ENCODE measurements at places on chromosomes 16 and 17.
A peak's percentile ranks its signal among the peaks of the same experiment; 100 is the strongest.

- no peak for DNase-seq
Observed at GRCh38 chr17:32264140-32264799, 1.4 kb upstream of the RHBDL3 start.

- no peak for DNase-seq
Observed at GRCh38 chr16:6122401-6122800, 1024.8 kb upstream of the EEF2KMT start.

DNA sequence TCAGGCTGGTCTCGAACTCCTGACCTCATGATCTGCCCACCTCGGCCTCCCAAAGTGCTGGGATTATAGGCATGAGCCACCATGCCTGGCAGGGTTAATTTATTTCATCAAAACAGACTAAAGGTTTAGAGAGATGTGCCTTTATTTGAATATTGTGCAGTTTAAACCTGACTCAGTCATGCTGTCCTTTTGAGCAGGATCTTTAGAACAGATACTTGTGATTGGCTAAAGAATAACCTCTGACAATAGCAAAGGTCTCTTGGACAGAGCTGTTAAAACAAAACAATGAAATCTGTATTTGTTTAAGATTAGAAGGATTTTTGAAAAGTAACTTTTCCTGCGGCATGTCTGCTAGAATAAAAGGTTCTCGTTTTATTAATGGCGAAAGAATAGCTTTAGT is 36.0 kb downstream of the ZNF207 start:
- no peak for DNase-seq

GRCh38 chr17:55668312-55668920 is 54.2 kb downstream of the TMEM100 start:
- no peak for DNase-seq

DNA sequence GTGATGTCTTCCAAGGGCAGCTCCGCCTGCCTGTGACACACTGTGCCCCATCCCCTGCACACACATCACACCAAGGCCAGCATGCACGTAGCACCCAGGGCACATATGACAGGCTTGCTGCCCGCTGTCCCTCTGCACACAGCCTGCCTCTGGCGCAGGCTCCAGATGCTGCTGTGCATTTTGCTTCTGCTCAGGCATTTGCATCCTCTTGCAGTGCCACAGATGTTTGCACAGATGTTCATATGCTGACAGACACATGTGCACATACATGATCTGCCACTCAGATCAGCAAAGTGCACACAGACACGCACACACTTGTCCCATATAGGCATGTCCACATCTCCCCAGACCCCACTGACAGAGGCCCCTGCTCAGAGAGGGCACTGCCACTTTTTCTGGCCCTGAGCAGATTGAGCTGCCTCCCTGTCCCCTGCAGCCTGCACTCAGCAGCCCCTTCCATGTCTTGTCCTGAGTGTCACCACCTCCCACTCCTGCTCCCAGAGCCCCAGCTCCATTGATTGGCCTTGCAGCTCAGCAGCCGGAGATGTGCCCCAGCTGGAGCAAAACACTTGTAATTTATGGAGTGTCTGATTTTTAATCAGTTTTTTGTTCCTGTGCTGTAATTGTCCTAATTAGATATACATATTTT is 115.1 kb upstream of the RPL38 start:
- DNase-seq: no peak

- DNase-seq: no peak
Observed at GRCh38 chr17:2282297-2282873, 21.2 kb downstream of the SMG6 start.

DNA sequence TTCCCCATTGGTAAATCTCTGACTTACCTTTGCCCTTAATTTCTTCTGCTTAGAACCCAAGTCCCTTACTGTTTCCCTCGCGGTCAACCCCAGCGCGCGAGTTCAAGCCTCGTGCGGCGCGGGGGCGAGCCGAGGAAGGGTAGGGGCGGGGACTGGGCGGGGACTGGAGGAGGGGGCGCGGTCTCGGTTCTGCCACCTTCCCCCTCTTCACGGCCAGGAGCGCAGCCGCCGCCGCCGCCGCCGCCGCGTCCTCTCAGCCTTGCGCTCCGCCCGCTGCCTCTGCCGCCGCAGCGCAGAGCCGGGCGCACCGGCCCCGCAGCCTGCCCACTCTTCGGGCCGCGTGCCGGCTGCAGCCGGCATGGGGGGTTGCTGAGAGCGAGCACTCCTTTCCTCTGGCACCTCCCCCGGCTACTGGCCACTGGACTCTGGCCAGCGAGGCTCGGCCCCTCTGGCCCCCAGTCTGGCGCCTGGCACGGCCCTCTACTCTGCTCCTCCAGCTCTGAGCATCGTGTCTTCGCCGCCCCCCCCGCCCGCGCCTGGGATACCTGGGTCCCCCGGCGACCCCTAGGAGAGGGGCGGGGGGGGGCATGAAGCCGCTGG is at the start of gene RAPGEFL1:
RAPGEFL1 (plus strand) TSS at position 196 of the 600 bp plus-strand sequence; CDS start at position 588, 392 bp downstream.
- peak; percentile 51 for DNase-seq

DNA sequence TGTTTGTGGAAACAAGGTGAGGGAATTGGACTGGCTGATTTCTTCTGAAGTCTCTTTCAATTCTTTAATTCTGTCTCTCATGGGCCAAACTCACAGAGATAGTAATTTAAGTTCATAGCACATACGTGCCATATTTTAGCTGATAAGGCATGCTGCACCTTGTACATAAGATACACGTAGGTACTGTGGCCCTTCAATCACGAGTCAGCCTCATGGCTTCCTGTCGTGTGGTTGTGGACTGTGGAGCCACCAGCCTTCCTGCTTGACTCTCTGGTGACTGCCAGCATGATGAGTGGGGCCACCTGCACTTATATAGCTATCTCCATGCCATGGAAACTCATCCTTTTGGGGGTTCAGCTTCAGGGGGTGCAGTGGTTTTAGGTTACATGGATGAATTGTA is 25.1 kb downstream of the KSR1 start:
- no peak for DNase-seq

DNA sequence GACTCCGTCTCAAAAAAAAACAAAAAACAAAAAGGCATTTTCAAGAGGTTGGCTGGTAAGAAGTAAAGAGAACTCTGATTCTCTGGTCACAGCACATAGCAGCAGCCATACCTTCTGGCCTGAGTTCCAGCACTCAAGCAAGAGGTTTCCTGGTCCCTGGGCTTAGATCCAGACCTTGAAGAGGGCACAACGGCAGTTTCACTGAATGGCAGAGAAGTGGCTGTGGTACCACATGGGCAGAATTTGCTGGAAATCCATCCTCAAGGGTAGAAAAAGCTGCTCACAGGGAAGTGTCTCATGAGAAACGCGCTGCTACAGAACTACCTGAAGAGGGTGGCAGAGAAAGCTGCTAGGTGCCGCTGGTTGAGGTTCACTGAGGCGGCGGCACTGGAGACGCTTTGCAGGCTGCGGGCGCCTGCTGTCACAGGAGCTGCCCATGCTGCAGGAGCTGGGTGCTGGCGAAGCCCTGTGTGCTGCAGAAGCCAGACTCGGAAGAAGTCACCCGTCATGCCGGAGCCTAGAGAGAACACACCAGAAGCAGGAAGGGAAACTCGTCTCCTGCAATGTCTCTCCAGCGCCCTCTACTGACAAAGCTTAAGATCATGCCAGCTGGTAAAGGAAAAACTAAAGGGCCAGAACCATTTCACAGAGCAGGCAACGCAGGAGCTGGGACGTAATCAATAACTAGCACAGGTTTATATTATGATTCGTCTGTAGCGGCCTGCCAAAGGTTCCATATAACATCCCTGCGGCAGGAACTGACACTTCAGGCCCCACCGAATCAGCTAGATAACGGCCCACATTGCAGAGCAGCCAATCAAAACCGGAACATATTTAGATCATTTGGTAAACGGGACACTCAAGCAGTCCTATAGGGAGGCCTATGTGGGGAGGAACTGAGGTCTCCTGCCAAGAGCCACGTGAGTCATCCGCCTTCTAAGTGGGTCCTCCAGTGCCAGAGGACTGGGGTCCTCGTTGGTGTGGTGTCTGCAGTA is 5.4 kb upstream of the ZNF213 start:
- DNase-seq: peak; percentile 20

DNA sequence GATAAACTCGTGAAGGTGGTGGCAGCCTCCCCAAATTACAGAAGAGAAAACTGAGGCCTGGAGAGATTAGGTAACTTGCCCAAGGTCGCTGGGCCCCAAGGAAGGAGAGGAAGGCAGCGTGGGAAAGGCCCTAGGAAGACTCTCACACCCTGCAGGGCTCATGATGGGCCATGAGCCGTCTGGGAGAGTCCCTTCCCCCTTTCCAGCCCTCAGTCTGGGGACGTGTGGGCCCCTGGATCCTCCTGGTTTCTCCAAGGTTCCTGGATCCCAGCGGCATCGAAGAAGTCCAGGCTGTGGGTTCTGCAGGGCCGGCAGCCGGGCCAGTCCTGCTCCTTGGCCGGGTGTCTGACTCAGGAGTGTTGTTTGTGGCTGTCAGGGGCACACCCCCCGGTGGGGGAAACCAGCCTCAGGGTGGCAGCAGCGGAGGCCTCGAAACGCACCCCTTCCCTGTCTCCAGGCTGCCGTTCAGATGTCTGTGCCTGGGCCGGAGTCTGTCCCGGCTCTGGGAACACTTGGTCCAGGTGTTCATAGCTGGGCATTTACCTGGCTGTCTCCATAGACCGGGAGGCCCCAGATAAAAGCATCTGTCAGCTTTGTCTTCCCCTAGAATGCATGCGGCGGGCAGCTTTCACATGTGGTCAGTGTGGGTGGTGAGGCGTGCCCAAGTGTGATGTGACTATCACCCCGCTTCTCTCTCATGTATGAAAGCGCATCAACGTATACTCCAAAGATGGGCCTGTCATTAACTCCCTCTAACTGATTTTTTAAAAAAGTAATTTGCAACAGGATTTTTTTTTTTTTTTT is 3.7 kb upstream of the RAP1GAP2 start:
- DNase-seq: peak; percentile 26

DNA sequence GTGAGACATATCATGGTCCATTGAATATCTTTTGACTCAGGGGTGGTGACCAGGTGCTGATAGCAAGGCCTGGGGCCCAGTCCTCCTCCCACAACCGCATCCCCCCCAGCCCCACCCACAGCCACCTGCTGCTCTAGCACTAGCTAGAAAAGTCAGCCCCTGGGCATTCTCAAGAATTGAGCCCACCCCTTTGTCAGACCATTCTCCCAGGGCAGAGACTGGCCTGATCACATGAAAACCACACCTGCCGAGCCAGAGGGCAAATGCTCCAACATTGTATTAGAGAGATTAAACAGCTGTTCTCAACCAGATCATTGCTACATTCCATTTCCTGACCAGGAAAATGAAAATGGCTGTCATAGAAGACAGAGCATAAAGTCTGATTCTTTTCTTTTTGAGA is 62.4 kb downstream of the RAB11FIP4 start:
- no peak for DNase-seq

DNA sequence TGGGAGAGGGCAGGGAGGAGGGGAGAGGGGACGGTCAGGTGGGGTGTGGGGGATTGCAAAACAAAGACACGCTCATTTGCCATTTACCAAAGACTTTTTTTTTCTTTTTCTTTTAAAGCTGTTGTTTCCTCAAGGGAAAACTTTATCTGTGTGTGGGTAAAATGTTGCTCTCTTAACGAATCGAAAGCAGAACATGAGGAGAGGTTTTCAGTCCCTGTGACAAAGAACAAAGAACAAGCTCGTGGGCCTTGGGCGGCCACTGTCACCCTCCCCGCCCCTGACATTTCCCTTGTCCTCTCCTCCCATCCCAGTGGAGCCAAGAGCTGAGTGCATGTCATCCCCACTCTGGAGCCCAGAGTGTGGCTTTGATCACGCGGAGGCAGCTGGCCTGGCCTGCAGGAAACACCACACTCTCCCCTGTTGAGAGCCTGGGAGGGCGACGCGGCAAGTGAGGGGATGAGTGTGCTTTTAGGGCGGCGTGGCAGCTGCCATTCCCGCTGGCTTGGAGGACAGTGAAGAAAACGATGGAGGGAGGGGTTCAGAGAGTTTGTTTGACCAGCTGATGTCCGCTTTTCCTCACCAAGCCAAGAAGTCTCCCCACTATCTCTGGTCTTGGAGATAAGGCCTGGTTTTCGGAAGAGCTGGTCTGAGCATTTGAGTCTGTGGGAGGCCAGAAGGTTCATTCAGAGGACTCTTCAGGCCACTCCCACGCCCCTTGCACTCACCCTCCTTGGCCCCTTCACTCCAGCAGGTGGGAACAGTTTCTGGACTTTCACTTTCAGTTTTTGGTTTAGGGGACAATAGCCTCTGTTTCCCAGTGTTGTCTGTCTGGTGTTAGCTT is 11.4 kb downstream of the CCR7 start:
- DNase-seq: no peak

DNA sequence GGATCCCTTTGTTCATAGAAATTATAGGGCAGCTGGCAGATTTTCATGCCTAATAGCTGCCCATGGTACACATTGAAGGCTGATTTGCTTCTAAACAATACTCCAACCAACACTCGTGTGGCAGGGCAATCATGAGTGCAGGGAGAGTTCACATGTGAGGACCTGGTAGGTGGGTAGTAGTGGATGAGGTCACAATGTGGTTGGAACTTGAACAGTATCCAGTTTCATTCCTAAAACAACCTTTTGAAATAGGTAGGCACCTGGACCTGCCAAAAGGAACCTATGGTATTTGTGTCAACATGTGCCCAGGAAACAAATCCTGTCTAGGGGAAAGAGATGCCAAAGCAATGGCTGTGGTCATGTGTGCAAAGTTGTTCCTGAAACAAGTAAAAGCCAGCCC is 32.8 kb downstream of the CCL4 start:
- no peak for DNase-seq
